ENCODE measurements at places on chromosomes 11 and 22.

- DNase-seq = no peak
Measured at GRCh38 chr11:130247319-130247718, 67.4 kb downstream of the ZBTB44 start.

DNA sequence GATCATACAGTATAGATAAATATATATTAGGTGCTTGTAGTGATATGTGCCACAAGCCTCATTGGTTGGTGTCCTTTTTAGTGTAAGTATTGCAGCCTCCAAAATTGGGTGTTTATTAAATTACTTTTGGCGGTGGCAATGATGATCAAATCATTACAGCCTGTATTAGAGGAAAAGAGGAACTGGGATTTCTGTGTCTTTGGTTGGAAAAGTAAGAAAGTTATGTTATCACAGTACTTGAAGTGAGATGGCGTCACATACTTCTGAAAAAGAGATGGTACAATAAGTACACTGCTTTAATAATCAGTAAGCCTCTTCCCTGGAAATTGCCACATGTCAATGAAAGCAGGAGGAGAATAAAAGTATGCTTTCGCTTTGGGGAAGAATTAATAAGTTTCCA lies 523 bp upstream of the MPZL3 start:
- DNase-seq = no peak

GRCh38 chr11:109704432-109704831 lies 282.4 kb downstream of the C11orf87 start:
- no peak for DNase-seq

DNA sequence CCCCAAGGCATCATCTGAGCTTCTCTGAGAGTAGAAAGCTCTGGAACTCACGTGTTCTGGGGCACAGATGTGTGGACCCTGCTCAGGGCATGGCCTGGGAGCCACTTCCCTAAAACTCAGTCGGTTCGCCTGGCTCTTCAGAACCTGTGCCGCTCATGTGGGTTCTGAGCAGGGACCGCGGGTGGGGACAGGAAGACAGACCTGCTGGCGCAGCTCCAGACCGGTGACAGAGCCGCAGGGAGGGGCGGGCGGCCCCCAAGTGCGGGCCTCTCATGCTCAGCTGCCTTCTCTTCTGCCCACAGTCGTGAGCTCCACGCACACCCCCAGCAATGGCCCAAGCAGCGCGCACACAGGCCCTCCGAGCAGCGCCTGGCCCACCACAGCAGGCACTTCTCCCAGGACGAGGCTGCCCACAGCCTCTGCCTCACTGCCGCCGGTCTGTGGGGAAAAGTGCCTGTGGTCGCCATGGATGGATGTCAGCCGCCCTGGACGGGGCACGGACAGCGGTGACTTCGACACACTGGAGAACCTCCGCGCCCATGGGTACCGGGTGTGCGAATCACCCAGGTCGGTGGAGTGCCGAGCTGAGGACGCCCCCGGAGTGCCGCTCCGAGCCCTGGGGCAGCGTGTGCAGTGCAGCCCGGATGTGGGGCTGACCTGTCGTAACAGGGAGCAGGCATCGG lies 24.2 kb downstream of the MUC5AC start:
- DNase-seq = no peak

DNA sequence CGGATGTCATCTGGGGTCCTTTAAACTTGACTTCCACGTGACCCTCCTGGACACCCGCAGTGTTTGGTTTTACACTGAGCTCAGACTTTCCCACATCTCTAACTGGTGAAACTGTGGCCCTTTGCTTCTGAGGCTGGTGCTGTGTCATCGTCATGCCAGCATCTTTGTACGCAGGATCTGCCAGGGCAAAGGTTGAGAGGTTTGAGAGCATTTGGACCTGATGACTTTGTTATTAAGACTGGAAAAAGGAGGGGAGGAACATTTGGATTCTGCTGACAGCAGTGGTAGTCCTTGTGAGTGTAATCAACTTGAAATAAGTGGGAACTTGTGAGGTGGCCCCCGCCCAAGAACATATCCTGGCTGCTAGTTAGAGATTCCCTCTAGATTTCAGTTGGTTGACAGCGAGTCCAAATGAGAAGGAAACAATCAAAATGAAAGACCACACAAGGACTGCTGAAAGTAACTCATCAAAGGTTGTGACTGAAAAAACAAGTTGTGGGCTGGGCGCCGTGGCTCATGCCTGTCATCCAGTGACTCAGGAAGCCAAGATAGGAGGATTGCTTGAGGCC lies 102.5 kb downstream of the KIAA1671 start:
- no peak for DNase-seq

DNA sequence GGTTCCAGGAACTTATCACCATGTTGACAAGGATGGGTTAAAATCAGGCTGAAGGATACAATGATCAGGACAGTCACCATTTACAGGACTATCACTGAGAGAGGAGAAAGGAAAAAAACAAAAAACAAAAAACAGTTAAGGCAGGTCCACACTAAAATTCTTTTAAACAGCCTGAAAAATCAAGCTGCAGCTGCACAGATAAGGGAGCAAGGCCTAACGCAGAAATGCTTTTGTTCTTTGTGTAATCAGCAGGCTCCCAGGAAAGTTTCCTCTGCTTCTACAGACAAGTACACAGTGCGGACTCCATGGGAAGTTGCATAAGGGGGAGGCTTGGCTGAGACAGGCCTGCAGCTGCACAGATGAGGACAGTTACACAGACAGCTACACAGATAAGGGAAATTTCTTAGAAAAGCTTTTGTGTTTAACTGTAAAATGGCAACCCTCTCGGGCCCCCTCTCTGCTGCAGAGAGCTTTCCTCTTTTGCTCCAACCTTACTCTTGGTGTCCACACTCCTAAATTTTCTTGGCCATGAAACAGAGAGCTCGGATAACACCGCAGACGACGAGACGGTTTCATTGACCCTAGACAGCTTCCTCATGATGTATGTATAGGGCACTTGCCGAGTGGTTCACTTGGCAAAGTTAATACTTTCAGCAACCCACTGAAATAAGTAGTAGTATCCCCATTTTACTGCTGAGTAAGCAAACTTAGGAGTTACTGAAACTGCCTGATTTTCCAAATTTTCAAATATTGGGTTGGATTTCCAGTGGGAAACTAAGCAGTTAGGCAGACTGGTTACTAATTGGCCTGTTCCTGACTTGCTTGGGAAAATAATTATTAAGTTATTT lies 45.5 kb downstream of the PIWIL3 start:
- DNase-seq = no peak

DNA sequence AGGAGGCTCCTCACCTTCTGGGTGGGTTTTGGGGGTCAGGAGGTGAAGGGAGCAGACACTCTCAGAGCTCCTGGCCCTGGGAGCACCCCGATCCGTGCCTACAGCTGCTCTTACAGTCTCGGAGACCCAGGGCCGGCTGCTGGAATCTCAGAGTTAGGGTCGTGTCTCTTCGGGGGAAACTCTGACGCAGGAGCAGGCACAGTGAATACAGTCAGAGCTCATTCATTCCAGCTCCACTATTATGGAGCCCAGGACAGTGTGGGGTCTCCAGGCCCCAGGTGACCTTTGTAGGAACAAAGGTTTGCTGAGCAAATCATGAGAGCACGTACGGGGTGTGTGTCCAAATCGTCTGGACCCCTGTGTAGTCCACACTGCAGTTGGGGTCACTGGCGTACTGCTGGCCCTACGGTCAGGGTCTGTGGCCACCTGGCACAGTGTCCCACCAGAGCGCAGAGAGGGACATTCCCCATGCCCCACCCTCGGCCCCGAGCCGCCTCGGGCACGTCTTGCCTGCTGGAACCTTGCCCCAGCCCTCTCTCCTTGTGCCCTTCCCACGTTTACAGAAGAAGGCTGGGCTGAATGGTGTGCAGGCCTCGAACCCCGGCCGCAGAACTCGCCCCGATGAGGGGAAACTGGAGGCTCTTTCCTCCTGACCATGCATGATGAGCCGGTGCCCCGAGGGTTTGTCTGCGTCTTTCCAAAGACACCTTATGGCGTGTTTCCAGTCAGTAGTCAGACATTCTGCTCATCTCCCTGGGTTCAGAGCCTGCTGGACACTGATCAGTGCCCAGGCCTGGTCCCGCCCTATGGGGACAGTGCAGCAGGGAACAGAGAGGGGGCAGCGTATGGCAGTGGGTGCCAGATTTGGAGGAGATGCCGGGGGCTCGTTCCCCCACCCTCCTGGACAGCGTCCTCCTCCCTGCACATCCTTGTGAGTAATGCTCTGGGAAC lies 1166.6 kb downstream of the BRD1 start:
- no peak for DNase-seq

- DNase-seq = no peak
Measured at GRCh38 chr11:99773646-99774045, 752.9 kb downstream of the CNTN5 start.

DNA sequence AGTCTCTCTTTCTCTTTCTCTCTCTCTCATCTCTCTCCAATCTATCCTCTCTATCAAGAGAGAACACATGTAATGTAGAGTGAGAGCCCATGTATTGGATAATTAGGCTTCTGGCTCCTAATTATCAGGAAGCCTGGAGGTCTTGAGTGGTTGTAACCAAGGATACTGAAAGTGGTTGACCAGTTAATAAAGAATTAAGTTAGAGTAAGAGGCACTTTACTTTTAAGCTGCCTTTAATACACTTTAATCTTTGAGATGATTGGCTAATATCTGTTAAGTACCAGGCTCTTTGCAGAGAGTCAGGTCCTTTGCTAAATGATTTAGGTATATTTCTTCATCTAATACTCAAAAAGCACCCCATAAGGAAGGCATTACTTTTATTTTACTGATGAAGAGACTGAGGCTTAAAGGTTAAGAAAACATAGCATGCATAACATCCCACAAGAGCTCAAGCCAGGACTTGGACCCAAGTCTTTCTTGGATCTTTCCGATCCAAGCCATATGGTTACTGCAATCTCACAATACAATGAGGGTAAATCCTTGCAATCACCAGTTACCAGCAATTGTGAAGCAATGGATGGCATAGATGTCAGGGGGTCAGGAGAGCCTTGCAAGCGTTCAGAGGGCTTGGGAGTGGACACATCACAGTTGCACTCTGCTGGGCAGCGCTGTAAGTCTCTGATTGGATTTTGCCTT lies 22.1 kb downstream of the CD44 start:
- no peak for DNase-seq

DNA sequence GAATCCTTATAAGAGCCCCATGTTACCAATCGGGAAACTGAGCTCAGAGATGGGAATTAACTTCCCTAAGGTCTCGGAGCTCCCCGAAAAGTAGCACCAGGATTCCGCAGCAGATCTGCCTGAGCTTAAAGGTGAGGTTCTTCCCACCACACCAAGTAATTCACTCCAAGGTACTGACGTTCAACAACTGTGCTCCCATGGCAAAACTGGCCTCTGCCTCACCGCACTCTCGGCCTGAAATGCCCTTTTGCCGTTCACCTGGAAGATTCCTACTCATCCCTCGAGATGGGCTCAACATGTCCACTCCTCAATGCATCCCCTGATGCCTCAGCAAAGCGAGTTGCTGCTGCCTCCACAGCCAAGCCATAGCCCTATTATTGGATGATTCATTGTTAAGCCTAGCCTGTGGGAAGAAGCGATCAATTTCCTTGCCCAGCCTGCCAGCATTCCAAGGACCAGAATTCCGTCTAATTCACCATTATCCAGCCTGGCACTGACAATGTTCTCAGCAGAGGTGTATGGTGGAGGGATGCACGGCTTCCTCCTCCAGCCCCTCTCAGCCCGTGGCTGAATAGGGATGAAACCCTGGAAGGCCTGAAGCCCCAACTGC lies 4.2 kb downstream of the PLAAT3 start:
- no peak for DNase-seq

- no peak for DNase-seq
Measured at GRCh38 chr22:32328306-32329201, 29.1 kb upstream of the RFPL3 start.

DNA sequence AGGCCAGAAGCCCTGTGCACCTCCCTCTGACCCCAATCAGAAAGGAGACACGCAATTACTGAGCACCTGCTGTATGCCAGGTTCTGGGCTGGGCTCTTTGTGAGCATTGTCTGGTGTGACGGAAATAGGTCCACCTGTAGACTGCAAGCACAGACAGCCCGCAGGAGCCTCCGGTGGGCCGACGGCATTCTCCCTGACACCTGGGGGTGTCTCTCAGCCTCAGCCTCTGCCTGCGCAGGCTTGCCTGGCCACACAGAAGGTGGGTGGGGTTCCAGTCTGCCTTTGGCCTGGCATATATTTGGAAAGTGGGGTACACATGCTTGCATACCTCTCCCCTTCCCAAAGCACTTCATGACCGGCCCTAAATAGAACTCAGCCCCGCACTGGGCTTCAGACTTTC lies 129.3 kb downstream of the BUD13 start:
- DNase-seq = no peak

DNA sequence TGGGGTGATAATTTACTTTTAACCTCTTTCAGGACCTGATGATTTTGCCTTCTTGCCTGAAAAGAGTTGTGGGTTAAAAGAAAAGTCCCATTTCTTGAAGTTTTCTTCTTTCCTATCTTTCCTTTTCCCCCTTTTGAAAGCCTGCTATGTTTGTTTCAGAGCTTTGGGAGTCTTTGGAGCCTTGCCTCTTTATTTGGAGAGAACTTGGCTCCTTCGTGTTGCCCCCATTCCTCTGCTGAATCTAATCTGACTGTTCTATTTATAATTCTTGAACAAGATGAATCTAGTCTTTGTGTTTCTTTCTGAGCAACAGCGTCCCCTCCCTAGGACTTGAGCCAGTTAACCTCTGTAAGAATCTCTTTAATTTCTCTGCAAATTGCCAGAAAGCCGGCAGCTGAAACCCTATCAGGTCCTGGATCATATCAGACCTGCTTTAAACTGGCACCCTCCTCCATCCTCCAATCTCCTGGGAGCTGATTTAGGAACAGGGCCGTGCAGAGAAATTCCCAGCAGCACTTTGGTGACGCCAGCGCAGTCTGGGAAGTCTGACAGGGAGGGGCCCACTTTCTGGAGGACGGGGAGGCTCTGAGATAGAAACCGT lies 289.1 kb upstream of the SORL1-AS1 start:
- DNase-seq = no peak

GRCh38 chr11:12434325-12434654 lies 56.9 kb downstream of the PARVA start:
- no peak for DNase-seq

GRCh38 chr11:83156144-83156995 lies 561 bp upstream of the PCF11 start:
- DNase-seq = peak; percentile 99

DNA sequence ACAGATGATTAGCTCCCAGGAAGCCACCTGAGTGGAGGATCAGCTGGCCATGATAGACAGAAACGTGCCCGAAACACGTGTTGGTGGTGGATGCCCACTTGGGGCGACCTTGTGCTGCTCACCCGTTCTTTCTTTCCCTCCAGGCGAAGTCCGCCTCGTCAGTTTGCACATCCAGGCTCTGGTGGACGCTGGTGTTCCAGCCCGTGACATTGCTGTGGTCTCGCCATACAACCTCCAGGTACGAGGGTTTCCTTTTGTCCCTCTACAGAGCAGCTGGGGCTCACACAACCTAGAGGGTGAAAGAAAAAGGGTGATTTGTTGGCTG lies 30.6 kb downstream of the IGHMBP2 start:
- no peak for DNase-seq

GRCh38 chr11:83480251-83480650 lies 194.1 kb upstream of the CCDC90B start:
- DNase-seq = no peak

- DNase-seq = no peak
Measured at GRCh38 chr11:8250981-8251615, 12.6 kb downstream of the LMO1 start.

Data from RWPE1 (cell line).